Mammary epithelial cell (primary cell): ENCODE measurements at places on chromosomes 11 and 22.
A peak's percentile ranks its signal among the peaks of the same experiment; 100 is the strongest.

DNA sequence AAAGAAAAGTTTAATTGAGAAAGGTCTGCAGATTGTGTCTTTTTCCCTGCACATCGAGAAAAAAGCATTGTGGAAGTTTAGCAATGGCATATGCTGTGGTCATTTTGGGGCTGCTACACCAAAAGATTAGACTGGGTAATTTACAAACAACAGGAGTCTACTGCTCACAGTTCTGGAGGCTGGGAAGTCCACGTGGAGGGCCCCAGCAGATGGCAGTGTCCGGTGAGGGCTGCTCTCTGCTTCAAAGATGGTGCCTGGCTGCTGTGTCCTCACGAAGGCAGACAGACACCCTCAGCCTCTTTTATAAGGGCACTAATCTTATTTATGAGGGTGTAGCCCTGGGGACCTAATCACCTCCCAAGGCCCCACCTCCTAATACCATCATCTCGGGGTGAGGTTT is 21.1 kb downstream of the PHF21B start:
- DNase-seq, result no peak

DNA sequence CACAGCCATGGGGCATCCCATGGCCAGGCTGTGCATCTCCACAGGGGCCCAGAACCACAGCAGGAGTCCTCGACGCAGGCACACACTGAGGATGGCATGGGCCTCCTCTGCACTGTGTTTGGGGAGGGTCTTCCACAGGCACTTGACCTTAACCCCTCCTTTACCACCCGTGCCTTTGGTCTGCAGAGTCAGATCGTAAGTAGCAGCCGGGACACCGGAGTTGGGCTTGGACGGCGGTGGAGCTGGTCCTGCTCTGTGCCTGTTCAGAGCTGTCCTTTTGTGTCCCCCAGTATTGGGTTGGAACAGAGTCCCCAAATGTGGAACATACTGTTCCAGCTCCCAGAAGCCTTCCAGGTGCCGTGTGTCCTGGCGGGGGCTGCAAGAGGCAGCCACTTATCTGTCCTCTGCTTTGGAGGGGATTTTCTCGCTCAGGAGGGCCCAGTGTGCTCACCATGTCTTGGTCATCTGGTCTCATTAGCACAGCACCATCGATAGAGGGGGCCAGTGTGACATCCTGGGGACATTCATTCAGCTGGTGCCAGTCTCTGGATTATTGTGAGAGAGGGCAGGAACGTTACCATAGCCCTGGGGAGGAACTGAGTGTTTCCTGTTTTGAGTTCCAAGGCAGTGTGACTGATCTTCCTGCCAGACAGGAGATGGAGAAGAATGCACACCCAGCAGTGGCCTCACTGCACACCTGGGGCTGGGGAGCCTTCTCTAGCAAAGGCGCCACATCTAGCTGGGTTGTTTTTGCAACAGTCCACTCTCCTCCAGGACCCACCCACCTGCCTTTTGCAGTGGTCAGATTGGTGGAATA is 12.4 kb downstream of the CRELD2 start:
- peak; percentile 69 for DNase-seq

GRCh38 chr11:121636081-121636799 is 183.5 kb upstream of the SORL1-AS1 start:
- no peak for DNase-seq

DNA sequence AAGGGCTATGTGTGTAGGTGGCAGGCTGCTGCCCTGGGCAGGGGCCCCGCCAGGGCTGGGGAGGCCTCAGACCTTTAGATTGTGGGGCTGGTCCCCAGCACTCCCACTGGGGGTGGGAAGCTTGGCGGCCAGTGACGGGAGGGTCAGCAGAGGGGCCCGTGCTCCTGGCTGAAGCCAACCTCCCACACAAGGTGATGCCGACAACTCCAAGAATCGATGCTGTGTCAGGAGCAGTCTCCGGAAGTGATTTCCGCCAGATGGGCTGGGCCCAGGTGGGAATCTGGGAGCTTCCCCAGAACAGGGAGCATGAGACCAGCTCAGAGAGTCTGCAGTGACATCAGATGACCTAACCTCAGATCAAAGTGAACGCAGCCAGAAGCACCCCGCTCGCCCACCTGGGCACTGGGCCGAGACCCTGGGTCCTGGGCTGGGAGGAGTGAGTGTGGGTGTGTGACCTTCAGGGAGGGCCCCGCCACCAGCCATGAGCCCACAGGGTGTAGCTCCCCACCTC is 7.7 kb downstream of the TRPM5 start:
- DNase-seq, result no peak

DNA sequence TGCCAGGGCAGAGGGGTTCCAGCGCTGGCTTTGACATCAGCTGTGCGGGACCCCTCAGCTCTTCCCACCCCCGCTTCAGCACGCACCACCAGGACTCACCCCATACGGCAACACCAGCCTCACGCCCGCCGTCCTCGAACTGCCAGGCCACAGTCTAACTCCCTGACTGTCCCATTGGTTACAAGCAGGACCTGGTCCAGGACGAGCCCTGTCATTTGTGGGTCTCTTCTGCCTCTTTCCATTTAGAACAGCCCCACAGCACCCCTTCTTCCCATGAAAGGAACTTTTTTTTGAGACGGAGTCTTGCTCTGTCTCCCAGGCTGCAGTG is 81.7 kb downstream of the PHF21B start:
- no peak for DNase-seq

GRCh38 chr11:130202818-130203689 is 43.5 kb downstream of the ST14 start:
- no peak for DNase-seq

- DNase-seq, result peak; percentile 83
These were observed 32.6 kb downstream of the PPFIBP2 start for GRCh38 chr11:7546324-7546791.

DNA sequence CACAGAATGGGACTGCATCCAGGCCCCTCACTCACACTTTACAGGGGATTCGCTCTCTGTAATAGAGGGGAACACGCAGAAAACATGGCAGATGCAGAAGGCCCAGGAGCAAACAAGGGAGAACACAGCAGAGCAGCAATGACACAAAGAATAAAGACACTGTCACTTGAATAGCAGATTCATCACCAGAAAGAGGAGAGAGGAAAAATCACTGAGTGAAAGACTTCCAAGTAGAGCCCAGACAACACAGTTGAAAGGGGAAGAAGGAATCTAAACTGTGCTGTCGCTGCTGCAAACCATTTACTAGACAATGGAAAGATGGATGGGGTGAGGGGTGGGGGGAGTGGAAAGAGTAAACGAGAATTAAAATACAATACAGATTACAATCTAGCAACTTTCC is 28.8 kb upstream of the RAPSN start:
- no peak for DNase-seq

DNA sequence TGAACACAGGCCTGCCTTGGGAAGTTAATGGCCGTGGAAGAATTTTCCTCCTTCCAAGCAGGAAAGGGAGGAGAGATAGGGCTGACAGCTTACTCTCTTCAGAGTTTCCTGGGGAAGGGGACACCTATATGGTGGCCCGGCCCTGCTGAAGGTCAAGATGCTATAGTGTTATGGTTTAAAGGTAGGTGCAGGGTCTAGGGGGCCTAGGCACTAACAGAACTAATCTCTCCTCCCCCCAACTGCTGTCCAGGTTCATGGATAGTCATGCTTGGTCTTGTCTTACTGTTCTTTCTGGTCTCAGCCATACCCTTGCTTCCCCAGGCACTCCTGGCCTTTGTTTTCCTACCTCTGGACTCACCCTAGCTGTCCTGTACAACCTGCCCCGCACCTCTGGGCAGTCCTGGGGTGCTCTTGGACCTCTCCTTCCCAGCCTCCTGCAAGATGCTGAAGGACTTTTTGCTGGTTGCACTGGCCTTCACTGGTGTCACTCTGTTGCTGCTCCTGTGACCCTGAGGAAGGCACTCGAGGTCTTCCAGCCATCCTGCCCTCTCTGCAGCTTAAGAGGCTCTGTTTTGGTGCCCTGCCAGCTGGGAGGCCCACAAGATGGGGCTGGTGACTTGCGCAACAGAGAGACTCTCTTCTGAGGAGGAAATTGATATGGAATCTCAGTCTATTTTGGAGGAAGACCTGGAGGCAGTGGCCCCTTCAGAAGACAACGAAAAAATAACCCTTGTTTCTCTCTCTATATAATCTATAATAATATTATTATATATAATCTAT is 17.9 kb downstream of the SEC14L3 start:
- DNase-seq, result no peak

DNA sequence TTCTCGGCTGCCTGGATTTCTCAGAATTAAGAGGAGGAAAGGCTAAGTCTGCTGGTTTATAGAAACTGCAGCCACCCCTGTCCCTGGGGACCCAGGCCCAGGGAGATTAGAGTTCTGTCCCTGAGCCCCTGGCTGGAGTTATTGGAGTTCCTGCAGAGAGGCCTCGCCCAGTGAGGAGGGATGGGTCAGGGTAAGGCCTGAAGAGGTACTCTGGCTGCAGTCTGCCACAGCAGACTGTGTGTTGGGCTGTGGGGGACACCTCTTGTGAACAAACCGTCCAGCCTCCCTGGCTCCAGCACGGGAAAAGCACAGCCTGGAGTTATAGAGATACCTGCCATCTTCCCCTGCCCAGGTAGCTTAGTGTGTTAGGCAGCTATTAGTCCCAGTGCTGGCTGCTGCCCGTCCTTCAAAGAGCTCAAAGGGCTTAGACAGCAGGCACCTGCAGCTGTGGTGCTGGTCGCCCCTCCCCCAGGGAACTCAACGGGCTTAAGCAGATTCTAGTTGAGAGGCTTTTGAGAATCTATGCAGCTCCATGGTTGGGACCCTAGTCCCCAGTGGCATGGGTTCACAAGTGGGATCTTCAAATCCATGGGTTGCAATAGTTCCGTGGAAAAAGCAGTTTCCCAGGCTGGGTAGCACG is 36.6 kb upstream of the MUC15 start:
- no peak for DNase-seq

DNA sequence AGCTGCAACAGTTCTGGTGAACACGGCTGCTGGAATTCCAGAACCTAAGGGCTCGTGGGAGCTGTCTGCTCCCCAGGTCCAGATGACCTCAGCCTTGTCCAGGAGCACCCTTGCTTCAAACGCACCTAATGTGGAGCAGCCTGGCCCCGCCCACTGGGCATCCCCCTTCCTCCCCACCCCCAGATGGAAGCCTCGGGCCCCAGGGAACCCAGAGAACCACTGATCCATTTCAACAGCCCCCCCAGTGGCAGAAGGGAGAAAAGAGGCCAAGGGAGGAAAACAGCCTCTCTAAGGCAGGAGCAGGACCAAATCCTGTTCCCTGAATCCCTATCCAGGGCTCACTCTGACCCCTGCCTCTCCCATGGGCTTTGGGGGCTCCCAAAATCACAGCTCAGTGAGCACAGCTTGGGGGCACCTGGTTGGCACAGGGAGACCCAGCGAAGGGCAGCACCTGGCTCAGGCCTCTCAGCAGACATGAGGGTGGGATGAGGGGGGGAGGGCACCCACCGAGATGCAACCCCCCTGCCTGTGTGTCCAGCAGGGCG is 1.2 kb downstream of the CYTH4 start:
- no peak for DNase-seq

GRCh38 chr11:119764108-119764868 is 35.3 kb upstream of the NECTIN1 start:
- DNase-seq, result peak; percentile 26

GRCh38 chr11:93267383-93267782 is 63.2 kb upstream of the DEUP1 start:
- no peak for DNase-seq

DNA sequence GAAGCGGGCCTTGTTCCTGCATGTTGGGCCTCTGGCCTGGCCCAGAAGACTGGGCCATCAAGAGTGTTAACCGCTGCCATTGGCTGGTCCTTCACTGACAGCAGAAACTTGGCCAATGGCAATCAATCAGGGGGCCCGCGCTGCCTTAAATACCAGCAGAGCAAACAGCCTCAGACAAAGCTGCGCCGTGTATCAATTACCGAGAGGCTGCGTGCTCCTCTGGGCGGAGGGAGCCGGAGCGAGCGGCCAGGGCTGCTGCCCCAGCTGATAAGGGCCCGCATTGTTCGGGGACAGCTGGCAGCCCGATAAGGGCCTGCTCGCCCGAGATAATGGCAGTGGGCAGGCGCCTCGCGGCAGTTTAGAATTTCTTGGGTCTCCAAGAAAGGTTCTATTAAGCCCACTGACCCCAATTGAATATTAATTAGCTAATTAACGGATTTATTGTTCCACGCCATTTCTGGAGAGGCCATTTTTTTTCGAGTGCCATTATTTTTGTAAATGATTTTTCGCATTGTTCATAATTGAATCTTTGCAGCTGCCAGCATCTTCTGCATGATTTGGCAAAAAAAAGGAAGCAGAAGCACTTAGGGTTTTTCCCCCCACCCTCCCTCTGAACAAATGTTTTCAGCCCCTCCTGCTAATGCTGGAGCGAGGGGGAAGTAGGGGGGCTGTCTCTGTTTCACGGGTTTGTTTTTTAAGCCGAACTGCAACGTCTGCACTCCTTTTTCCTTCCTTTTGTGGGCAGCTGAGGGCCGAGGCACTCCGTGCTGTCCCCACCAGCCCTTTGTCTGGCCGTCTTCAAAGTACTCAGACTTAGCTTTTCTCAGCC is 37.6 kb upstream of the RIC3 start:
- DNase-seq, result no peak

GRCh38 chr11:95762534-95762933 is 27.0 kb downstream of the FAM76B start:
- DNase-seq, result no peak

DNA sequence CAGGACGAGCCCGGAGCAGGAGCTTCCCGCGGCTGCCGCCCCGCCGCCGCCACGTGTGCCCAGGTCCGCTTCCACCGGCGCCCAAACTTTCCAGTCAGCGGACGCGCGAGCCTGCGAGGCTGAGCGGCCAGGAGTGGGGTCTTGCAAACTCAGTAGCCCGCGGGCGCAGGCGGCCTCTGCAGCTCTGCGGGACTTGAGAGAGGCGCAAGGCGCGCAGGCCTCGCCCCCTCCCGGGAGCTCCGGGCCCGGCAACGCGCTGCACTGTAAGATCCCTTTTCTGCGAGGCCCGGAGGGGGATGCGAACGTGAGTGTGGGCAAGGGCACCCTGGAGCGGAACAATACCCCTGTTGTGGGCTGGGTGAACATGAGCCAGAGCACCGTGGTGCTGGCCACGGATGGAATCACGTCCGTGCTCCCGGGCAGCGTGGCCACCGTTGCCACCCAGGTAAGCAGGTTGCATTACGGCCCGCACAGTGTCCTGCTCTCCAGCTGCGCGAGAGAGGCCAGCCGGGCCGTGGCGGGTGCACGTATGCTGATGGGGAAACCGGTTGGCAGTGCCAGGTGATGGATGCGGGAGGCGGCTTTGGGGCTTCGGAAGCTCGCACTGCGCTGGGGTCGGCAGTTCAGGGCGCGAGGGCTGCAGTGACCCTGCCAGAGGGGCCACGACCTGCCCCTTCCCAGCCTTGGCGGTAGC is 2.0 kb downstream of the SLC6A5 start:
- DNase-seq, result no peak

- DNase-seq, result peak; percentile 26
These were observed 5.5 kb downstream of the ADM start for GRCh38 chr11:10310301-10310841.

DNA sequence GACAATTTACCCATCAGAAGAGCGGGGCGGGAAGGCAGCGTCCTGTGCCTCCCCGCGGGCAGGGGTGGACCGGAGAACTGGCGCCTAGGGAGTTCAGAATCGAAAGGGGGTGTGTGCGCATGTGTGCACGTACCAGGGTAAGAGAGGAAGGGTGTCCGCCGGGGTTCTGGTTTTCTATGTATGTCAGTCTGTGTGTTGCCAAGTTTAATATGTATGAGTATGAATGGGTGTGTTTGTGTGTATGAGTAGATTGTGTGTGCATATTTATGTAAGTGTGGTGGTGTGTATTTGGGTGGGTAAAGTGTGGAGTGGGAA is 2.0 kb downstream of the KCNC1 start:
- no peak for DNase-seq
